Effector memory CD4-positive, alpha-beta T cell (primary cell): ENCODE measurements at places on chromosomes 1 and 21.

- no peak for DNase-seq
Observed at GRCh38 chr1:81208441-81208840, 592.3 kb upstream of the ADGRL2 start.

DNA sequence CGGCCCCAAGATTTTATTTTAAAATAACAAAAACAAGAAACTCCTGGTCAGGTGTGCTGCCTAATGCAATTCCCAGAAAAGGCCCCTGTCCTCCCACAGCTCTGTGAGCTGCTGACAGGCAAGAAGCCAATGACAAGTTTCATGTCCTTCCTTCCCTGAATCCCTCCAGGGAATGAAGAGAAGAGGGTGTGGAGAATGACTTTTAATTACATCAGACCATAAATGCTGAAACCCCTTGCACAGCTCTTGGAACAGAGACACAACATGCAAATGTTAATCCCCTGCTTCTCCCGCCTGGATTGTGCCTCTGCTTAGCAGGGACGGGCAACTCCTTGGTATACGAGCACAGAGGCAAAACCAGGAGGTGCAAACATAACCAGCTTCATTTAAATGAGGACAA is 228.1 kb upstream of the CAMK1G start:
- DNase-seq, result no peak

GRCh38 chr1:206878456-206878855 is 13.0 kb downstream of the IL20 start:
- no peak for DNase-seq

DNA sequence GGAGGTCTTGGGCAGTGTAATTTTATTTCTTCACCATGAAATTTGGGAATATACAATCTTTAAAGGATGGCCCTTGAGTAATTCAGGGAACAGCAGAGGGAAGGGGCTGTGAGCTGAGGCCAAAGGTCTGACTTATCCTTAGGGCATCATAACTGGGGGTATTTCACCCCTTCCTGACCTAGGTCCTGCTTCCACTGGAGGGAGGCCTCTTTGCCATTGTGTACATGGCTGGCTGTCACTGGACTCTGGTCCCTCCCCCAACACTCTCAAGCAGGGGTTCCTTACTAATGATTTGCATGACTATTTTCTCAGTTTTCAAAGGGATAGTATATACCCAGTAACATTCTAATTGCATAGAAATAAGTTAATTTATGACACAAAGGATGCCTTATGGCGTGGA is 7.2 kb upstream of the PSRC1 start:
- no peak for DNase-seq

GRCh38 chr1:32498751-32499150 is 33.9 kb downstream of the ZBTB8B start:
- DNase-seq, result no peak

GRCh38 chr1:150613061-150613920 is 16.1 kb downstream of the ENSA start:
- peak; percentile 51 for DNase-seq

DNA sequence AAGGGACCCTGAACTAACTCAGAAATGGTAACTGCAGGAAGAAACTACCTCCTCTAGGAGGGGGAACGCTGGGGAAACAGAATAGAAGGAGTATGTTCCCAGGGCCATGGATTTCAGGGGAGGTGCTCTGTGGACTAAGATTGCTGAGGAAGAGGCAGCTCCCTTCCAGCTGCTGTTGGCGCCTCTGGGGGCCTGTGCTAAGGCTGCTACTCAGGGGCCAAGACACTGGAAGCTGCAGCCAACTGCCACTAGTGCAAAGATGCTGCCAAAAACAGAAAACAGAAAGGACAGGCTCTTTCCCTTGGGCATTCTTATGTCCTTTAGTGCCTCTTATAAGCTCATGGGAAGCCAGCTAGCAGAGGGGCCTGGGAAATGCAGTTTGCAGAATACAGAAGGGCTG is 58.0 kb upstream of the SGIP1 start:
- DNase-seq, result no peak

GRCh38 chr1:199808110-199808870 is 219.2 kb upstream of the NR5A2 start:
- no peak for DNase-seq

DNA sequence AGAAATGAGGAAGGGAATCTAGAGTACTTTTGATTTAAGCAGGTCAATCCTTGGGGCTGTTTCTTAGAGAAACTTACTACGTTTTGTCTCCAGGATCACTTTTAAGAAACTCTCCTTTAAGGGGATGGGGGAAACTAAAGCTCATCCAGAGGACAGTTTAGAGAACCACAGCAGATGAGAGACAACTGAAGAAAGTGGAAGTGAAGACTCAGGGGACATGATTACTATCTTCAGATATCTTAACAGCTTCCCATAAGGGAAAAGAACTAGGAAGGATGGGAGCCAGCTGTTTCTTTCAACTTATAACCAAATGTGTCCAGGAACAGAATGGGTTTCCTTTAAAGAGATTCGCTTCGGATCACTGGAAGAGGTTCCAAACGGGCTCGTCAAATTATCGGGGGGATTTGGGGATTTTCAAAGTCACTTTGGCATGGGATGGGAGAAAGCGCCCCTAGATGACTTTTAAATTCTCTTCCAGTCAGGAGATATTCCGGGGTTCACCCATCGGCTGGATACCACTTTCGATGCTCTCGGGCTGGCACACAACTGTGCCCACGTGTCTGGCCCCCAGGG is 1.2 kb downstream of the SCMH1 start:
- DNase-seq, result no peak

GRCh38 chr1:116122955-116123757 is 12.0 kb downstream of the MAB21L3 start:
- DNase-seq, result no peak

DNA sequence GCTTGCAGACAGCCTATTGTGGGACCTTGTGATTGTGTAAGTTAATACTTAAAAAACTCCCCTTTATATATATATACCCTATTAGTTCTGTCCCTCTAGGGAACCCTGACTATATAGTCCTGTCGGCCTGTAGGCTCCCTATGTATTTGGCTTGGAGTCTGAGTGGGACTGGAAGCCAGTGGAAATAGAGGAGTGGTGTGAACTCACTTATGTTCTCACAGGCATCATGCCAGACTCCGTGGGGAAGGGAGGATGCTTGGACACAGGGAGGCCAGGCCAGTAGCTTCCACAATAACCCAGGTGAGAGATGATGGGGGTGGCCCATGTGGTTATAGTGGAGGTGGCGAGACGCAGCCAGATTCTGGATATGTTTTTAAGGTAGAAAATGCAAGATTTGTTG is 136.7 kb upstream of the SYT6 start:
- no peak for DNase-seq

GRCh38 chr1:147611586-147611985 is 58.7 kb downstream of the ACP6 start:
- DNase-seq, result no peak

DNA sequence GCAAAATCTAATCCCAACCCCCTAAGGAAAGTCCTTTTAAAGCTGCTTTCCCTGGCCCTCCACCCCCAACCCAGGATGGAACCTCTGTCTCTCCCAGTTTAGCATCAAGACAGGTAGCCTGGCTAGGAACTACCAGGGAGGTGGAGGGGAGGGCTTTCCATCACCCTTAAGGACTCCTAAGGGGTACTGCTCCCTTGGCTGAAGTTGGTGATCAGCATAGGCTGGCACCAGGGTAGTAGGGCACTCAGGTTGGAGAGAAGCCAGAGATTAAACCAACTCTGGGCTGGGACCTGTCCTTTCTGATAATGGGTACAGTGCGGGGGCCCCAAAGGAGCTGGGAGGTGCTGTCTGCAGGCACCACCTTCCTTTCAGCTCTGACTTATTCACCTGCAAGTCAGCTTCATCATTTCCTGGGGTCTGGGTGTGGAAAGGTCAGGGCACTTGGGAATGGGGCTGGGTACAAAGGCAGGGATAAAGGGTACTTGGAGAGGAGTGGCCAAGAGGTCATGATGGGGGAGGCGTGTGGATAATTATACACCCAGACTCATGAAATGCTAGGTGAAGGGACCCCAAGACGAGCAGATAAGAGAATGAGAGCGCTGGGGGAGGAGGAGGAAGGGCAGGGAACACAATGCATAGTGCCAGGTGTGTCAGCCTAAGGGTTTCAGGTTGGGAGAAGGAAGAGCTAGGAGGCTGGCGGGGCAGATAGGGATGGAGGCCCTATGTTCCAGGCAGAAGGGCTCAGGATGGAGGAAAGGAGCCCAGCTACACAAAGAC is 1.2 kb downstream of the ARHGEF2 start:
- no peak for DNase-seq

- DNase-seq, result no peak
Observed at GRCh38 chr1:115620950-115621349, 20.8 kb upstream of the VANGL1 start.

DNA sequence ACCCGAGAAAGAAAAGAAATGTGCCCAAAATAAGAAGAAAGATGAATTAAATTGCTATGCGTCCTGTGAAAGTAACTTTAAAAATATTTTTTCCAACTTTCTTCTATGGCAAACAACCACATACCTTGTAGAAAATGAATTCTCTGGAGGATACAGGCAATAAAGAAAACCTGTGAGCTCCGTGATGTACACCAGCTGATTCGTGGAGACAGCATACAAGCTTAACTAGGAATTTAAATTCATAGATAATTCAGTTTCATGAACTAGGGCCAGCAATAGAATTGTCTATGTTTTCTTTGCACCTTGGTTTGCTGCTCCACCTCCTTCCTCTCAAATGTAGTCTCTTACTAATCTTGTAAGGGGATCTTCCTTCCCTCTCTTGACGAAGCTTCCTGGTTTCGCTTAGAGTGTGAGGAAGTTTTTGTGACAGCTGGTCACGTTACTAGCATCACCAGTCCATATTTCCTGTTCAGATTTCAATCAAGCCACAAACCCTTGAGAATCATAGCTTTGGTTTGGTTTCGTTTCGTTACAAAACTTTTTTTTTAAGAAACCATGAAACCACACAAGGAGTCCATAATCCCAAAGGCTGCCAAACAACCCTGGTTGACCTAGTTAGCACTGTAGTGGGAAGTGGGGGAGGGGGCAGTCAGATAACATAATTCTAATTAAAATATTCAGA is 35.8 kb downstream of the GREM2 start:
- peak; percentile 28 for DNase-seq

DNA sequence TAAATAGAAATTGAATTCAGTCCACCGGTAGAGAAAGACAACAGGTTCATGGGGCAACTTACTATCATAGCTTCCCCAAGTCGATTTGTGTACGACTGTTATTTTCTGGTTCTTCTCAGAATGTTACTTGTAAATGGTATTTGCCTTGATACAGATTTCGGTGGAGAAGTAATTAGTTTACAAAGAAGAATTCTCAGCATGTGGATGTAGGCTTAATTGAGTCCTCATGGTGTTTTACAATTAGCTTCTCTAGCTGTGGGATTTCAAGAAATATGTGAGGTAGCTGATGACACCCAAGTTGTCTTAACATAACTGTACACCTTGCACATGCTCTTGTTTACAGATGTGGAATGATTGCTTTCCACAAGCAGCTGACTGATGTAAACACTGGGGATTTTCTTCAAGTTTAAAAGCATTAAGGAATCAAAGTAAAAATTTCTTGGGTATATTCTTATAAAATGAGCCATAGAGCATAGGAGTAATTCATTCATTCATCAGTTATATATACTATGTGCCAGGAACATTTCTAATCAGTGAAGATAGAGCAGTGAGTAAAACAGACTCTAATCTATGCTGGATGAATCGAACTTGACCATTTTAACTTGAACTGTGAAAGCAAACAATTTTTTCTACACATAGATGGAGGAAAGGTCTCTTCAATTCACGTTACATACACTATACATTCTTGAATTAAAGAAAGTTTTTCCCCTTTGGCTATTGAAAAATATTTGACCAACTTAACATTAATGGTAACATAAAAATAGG is 1.4 kb downstream of the MACO1 start:
- no peak for DNase-seq

DNA sequence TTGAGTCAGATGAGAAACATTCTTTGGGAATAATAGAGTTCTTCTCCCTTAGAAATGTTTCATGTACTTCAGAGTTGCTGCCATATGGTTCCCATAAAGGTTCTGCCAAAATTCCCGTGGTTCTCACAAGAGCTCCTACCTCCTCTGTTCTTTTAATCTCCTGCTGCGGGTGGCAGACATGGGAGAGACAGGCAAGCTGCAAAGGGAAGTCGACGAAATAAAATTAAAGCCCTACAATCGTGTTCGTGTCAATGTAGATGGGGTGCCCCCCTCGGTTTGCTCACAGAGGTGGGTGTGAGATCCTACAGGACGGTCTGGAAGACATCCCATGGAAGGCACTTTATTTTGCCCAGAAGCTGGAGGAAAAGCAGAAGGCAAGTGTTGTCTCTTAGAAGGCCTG is 276.0 kb downstream of the RWDD3 start:
- DNase-seq, result no peak

DNA sequence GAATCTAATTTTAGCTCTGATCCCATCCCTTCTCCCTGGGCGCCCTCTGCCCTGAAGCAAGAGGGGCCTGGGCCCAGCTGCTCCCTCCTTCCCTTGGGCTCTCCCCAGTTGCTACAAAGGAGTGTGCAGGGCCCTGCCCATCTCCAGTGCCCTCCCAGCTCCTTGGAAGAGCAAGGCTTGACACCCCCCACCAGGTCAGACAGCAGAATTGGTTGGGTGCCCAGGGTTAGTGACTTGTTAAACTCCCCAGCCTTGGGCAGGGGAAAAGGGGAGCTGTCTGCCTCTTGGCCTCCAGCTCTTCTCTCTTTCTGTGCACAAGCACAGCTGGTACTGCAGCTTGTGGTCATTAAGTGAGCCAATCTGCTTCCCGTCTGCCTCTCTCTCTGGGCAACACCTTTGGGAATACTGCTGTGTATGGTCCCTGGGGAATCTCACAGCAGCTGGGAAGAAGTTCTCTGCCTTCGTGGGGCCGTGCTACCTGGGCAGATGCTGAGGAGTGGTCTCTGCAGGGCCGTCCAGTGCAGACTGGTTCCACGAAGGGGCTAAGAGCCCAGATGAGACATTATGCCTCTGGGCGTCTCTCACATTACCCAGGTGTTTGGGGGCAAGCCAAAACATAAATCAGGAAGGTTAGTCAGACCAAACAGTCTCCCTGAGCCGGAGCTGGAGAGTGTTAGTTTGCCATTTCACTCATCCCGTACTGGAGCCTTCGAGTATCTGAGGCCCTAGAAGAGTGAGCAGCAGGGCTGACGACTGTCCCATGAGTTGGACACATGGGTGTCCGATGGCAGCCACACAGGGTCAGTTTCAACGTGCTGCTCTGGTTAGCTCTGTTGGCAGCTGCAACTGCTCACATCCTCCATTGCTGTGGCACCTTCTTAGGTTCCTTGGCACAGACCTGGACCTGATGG is 37.3 kb downstream of the TMEM53 start:
- no peak for DNase-seq

- no peak for DNase-seq
Observed at GRCh38 chr1:232413674-232414073, 216.3 kb downstream of the SIPA1L2 start.
